T-cell (primary cell): ENCODE measurements at places on chromosomes 5 and 9.

- DNase-seq: no peak
These were observed 54.7 kb upstream of the NEURL1B start for GRCh38 chr5:172586125-172587060.

- DNase-seq: peak; percentile 64
These were observed 1.2 kb upstream of the GCNT4 start for GRCh38 chr5:75053304-75054133.

DNA sequence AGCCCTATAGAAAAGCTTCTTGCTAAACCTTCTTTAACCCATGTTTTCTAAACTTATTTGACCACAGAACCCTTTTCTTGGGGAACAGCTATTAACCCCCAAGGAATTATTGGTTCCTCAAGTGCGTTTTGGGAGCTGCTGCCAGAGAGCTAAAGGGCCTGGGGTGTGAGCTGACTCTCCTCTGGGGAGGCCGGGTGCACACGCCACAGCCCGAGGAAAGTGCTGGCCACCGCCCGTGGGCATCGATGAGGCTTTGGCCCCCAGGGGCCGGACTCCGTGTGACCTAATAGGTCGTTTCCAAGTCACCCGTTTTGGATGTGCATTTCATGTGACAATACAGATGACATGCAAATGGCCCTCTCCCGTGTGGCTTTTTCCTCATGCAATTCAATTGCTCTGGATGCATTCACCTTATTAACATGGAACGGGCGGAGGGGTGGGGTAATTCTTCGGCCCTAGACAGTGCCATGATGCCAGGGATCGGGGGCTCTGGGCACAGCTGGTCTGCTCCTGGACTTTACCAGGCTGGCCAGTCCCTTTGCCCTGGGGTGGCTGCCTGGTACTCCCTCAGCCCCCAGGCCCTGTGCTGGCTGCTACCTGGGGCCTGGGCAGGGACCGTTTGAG is 19.5 kb downstream of the PLPP7 start:
- no peak for DNase-seq

- DNase-seq: no peak
These were observed 237.5 kb downstream of the GADD45G start for GRCh38 chr9:89842267-89842768.

- no peak for DNase-seq
These were observed 147.7 kb downstream of the DCP2 start for GRCh38 chr5:113124265-113124664.

- DNase-seq: no peak
These were observed 8.2 kb downstream of the GNE start for GRCh38 chr9:36250079-36250478.

- no peak for DNase-seq
These were observed 305.3 kb downstream of the NTRK2 start for GRCh38 chr9:84974855-84975254.

DNA sequence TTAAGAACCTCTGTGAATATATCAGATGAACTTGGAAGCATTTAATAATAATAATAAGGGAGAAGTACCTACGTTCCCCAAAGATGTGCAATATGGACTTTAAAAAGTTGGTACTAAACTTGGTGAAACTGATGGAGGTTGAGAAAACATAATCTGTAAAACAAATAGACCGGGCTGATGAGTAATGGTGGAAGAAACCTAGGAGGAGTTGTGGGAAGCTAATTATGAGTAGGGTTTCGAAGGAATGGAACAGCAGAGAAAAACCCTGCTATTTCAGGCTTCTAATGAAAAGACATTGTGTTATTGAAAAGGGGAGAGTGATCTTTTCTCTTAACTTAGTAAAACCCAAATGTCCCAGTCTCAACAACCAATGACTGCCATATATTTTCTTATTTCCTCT is 229.3 kb downstream of the PCSK1 start:
- DNase-seq: no peak

DNA sequence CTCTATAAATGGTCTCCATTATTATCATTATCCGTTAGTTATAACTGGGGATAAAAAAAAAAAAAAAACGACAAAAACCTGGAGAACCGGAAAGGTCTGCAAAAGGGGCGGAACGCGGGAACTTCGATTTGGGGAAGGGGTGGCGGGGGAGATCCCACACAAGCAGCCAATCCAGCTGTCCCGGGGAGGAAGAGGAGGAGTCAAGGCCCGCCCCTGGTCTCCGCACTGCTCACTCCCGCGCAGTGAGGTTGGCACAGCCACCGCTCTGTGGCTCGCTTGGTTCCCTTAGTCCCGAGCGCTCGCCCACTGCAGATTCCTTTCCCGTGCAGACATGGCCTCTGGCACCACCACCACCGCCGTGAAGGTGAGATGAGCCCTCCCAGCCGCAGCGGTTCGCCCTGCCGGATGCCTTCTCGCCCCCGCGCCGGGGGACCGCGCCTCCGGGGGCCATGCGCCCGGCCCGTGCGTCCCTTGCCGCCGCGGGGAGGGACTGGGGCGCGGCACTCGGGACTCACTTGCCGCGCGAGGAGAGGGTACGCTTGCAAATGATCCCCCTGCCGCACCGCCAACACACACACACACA is at the start of gene MTAP:
TSS of gene MTAP (plus strand) at position 219 of the 583 bp plus-strand sequence. CDS start at position 332, 113 bp downstream.
- DNase-seq: peak; percentile 58

DNA sequence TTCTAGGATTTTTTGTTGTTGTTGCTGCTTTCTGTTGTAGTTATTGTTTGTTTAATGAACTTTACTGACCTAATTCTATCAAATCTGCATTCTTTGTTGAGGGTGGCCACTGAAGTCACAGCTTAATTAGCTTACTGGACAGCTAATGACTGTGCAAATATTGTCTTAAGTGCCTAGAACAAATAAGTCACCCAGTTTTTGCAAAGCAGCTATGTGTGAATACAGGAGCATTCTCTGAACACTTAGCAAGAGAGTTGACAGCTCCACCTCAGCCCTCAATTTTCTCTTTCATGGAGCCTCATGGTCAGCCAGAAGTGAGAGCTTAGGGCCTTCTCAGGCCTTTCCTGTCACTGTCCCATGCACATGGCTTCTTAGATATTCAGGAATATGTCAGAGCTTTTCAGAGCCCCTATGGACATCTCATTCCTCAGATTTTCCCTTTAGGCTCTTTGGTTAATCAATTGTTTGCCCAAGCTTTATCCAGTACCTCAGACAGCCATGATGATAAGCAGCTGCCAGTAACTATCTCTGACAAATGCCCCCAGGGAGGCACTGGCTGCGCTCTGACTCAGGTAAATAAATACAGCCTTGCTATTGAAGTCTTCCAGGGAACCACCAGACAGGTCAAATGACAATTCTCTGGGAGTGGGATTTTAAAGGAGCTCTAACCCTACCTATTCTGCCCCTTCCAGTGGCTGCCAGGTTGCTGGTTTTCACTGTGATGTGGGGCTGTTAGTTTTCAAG is 241.4 kb upstream of the IL12B start:
- no peak for DNase-seq

DNA sequence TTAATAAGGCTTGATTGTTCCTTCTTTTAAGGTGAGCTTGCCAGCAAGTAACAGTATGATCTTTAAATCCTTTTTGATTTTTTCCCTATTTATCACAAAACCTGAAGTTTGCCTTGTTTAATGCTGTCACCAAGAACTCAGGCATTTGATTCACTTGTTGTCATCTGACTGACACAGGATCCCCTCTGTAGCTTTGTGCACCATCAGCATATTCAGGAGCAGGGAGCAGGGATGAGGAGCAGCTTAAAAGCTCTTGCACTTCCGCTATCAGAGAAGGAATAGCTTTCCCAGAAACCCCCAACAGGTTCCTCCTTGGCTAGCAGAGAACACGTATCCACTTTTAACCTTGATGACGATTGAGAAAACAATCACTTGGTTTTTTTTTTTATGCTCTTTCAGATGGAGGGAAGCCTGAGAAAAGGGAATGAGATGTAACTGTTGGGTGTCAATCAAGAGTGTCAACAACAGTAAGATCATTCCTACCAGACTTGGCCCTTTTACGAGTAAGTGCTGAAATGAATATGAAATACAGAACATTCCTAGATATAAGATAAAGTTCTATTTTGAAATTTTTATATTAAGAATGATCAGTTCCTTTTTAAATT is 433.1 kb upstream of the CDH18 start:
- no peak for DNase-seq

DNA sequence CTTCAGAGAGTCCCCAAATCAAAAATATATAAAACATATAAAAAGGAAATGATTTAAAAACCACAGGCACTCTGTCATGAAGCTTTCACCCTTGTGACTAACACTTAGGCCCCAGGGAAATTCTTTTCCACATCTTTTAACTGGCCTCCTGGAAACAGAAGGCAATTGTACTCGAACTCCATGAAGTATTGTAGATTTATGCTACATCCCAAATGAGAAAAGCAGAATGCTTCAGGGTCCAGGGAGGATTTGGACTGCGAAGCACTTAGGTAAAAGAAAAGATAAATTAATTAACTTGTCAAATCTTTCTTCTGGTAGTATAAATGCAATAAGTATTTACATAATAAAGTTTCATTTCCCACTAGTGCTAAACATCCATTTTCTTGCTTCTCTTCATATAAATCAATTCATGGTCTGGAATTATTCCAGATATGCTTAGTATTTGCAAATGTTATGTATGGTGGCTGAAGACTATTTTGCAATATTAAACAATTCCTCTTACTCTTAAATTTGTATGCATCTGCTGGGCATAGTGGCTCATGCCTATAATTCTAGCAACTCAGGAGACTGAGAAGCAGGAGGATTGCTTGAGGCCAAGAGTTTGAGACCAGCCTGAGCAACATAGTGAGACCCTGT is 64.9 kb upstream of the ELL2 start:
- no peak for DNase-seq

DNA sequence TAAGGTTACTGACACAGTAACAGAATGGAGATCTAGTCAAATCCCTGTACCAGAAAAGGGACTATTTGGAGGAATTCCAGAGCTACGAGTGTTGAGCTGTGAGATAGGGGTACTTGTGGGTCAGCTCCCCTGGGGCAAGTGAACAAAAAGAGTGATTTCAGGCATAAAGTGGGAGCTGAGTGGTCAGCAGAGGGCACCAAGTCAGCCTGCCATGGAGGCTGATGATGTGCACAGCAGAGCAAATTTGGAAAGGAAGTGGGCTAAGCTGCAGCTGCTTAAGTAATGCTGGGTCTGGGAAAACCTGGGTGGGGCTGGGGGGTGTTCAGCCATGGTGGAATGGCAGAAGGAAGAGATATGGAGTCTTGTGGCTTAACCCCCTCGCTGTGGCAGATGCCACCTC is 327.9 kb downstream of the NTRK2 start:
- no peak for DNase-seq

- DNase-seq: no peak
These were observed at the start of gene RNF183 for GRCh38 chr9:113302792-113303418. Gene RNF183, minus strand, starts transcription at chr9:113303376. Its CDS starts 5,192 bp downstream, at chr9:113298184.

- DNase-seq: no peak
These were observed 253.5 kb upstream of the NREP start for GRCh38 chr5:112010475-112010874.

DNA sequence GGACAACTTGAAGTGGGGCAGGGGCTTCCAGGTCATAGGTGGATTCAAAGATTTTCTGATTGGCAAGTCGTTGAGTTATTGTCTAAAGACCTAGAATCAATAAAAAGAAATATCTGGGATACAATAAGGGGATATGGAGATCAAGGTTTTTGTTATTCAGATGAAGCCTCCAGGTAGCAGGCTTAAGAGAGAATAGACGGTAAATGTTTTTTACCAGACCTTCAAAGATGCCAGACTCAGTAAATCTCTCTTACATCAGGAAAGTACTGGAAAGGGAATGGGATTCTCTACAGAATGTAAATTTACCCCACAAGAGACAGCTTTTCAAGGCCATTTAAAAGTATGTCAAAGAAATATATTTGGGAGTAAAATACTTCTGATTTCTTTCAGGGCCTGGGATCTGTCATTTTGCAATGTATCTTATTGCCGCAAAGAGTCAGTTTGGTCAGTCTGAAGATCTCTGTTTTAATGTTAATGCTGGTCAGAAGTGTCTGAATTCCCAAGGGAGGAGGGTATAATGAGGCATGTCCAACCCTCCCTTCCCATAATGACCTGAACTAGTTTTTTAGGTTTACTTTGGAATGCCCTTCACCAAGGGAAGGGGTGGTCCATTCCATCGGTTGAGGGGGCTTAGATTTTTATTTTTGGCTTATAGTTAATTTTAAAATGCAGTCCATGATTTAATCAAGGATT is 13.6 kb upstream of the LYSMD3 start:
- no peak for DNase-seq

- no peak for DNase-seq
These were observed 227.3 kb upstream of the ITGA1 start for GRCh38 chr5:52560366-52560765.

- DNase-seq: no peak
These were observed 4.1 kb upstream of the TOR1A start for GRCh38 chr9:129828051-129828450.

DNA sequence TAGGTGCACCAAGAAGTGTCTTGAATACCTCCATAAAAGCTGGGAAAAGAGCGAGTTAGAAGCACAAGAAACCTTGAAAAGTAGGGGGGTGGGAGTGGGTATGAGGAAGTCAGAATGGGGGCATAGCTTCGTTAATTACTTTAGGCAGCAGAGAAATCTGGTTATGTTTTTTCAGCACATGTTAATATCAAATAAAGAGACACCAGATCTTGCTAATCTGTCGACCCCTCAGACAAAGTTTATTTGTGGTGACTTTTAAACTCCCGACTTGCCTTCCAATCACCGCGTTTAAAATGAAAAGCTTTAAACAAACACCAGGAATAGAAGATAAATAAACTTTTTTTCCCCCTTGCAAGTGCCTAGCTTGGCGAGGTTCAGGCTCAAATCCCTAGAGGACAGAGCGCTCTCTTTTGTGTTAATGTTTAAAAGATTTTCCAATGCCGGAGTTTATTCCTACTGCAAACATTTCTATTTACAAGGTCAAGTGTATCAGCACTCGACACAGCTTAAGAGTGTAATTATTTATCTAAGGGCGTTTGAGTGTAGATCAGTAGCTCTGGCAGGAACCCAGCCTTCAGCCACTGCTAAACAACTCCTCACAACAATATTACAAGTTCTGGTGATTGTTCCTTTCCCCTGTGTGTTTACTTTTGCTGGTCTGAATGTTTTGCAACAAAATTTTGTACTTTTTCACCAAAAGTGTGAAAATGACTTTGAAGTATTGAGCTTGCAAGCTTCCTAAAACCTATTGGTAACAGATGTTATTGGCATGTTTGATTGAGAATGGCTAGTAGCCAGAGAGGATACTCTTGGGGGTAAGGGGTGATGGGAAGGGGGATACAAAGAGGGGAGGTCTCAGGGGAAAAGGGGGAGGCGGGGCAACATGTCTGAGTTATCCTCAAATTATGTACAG is 3.8 kb downstream of the GAS1 start:
- no peak for DNase-seq

- no peak for DNase-seq
These were observed 123.9 kb upstream of the PUM3 start for GRCh38 chr9:2967766-2968165.
